ENCODE measurements at places on chromosomes 7 and 10. TPM values are rescaled to one million over a fixed set of nuclear protein-coding genes. Genes with fewer than 3 reads are reported as not detected.

DNA sequence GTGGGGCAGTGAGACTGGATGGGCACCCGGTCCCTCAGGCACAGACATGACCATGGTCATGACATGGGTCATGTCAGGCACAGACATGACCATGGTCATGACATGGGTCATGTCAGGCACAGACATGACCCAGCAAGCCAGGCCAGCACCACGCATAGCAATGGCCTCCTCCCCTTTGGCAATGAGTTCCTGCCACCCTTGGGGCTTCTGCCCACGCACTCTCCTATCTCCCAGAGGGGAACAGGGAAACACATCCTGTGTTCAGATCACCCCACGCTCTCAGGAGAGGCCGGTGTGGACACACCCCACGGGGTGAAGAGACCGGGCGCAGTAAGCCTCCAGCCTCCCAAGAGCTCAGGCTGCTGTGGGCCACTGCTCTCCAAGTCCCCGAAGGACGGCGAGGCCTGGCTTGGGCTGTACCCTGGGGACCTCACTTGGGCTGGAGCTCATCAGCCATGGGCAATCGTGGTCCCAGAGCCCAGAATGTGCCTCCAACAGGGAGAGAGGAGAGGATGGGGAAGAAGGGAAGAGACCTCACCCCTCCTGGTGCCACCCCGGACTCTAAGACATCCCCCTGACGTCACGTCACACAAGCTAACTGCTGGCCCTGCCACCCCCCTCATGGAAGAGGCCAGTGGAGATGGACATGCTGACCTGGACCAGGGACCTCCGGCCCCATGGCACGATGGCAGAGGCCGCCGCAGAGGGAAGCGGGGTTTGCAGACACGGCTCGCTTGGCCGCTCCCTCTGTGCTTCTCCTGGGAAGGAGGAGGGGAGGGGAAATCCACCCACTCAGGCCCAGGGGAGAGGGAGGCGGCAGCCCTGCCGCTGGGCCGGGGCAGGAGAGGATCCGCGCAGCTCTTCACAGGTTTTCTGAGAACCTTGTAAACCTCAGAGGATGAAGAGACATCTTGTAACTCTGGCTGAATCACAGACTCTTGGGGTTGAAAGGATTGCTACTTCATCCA, 269.6 kb downstream of the ELFN1 start:
- DNase-seq: no peak

GRCh38 chr10:71980181-71981014, 16.2 kb downstream of the CHST3 start:
- DNase-seq: no peak

DNA sequence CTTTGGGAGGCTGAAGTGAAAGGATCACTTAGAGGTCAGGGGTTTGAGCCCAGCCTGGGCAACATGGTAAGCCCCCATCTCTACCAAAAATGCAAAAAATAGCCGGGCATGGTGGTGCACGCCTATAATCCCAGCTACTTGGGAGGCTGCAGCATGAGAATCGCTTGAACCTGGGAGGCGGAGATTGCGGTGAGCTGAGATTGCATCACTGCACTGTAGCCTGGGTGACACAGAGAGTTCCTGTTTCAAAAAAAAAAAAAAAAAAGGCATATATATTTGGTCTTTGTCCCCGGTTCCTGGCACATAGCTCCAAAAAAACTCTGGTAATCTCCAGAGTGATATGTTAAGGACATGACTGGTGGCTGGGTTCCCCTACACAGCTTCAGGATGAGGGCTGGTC, 147.3 kb downstream of the SEC23IP start:
- no peak for DNase-seq

DNA sequence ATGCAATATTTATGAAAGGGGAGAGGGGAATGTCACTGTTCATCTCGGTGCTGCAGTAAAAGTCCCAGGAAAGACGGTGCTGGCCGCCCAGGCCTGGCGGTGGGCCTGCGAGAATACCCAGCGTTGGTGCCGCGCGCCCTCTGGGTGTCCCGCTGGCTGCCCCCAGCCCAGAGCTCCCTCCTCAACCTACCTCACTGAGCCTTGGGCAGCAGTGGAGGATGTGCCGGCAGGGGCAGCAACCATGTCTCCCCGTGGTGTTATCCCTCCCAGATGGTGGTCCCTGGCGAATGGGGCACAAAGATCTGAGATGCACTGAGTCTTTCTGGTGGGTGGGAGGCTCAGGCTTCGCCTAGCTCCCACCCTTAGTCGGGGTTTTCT, 9.5 kb upstream of the TLX1 start:
- no peak for DNase-seq

DNA sequence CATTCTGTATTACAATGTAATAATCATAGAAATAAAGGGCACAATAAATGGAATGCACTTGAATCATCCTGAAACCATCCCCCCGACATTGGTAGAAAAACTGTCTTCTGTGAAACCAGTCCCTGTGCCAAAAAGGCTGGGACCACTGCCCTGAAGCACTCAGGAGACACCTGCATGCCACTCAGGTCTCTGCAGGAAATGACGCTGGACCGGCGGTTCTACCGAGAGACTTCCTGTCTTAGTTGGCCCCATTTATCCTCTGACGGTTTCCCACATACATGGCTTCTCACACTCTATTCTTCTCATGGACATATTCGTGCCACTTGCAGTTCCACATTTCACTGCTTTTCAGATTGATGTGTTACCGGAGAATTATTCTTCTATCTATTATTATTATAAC, 617.5 kb downstream of the SDK1 start:
- no peak for DNase-seq

DNA sequence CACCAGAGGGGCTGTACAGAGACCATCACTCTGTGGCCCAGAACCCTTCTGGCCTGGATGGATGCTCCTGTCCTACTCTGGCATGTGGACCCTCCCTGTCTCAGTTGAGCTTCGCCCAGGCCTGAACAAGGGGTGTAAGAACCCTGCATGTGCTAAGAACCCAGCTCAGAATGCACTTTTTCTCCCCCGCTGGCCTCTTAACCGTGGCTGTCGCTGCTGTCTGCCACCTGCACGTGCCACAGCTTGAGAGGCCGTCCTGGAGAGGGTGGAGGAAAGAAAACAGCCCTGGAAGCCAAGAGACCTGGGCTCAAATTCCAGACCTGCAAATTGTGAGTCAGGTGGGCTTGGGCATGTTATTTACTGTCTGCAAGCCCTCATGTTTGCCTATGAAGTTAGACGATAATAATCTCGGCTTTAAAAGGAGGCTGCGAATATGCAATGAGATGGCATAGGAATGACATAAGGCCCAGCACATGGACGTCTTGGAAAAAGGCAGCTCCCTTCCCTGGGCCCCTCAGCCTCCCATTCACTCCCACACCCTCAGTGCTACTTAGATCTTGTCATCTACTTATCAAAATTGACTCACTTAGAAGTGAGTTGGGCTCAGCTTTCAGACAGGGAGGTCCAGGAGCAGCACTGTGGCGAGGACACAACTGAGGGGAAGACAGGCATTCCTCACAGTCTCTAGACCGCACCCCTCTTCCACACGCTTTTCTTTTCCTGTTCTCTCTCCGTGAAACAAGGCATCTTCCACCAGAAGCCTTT, 31.4 kb downstream of the FIGNL1 start:
- DNase-seq: no peak

GRCh38 chr7:96527133-96527827, 182.4 kb downstream of the SEM1 start:
- DNase-seq: no peak

GRCh38 chr10:13915710-13916109, 328.9 kb downstream of the PRPF18 start:
- DNase-seq: no peak

GRCh38 chr10:74332398-74332797, 181.4 kb downstream of the ADK start:
- DNase-seq: no peak

DNA sequence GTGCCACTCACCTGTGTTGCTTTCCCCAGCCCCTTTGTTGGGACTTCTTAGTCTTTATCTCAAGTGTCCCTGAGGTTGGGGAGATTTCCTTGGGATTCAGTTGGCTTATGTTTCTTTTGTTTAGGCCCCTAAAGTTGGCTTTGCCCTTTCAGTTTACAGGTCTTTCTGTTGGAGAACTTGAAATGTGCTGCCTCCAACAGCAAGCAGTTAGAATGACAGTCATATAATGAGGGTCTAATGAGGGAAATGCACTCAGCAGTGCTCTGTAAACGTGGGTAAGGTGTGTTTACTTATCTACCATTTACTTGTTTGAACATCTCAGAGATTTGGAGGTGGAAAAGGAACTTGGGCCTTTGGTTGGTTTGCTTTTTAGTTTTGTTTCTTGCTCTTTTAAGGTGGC, 191.4 kb upstream of the STK17A start:
- no peak for DNase-seq

- DNase-seq: no peak
These were observed 274.3 kb upstream of the MKI67 start for GRCh38 chr10:128400564-128400963.

- no peak for DNase-seq
These were observed 64.3 kb downstream of the FOXI2 start for GRCh38 chr10:127801302-127801701.

DNA sequence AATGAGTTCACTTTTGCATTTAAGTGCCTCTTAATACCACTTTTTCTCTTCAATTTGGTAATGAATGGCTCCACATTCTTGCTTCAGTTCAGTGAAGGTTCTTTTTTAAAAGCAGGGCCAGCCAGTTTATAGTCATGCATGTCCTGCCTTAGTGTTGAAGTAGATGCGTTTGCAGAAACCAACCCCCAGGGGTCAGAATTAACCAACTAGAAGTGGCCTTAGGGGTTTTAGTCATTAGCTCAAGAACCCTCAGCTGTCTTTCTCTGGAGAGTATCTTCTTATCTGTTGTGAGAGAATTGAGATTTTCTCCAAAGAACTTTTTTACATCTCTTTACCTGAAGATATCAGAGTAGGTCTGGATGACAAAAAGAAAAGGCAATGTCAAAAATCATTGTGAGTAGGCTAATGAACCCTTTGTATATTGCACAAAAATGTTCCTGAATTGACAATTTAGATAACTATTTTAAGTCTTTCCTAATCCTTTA, 82.2 kb downstream of the PIK3CG start:
- peak; percentile 38 for DNase-seq

- DNase-seq: peak; percentile 25
These were observed 81.8 kb downstream of the NT5C2 start for GRCh38 chr10:103111031-103111917.

DNA sequence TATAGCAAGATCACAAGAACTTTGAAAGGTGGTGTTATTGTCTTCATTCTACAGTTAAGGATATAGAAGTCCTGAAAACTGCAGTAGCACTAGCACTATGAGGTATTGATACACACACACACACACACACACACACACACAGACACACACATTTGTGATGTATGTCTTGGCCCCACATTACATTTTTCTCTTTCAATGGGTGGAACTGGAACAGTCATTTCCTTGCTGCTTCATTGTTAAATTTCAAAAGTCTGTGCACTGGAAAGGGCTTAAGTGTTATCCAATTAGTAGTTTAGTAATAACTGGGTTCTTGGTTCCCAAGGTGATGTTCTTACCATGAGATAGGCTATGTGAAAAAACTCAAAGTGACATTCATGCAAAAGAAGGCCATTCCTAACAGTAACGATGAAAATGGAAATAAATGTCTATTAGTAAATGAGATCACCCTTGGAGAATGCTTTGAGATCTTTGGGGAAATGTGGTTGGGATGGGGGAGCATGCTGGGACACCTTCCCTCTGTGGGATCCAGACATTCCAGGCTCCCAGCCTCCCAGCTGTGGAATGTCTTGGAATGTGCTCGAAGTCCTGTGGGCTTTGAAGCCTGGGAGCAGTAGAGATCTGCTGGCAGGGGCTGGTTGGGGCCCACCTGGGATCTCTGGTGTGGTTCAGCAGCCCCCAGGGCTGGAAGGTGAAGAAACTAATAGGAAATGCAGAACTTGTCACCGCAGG, 37.4 kb upstream of the CALD1 start:
- DNase-seq: no peak

GRCh38 chr10:118582511-118582910, 12.9 kb downstream of the PRLHR start:
- DNase-seq: no peak

DNA sequence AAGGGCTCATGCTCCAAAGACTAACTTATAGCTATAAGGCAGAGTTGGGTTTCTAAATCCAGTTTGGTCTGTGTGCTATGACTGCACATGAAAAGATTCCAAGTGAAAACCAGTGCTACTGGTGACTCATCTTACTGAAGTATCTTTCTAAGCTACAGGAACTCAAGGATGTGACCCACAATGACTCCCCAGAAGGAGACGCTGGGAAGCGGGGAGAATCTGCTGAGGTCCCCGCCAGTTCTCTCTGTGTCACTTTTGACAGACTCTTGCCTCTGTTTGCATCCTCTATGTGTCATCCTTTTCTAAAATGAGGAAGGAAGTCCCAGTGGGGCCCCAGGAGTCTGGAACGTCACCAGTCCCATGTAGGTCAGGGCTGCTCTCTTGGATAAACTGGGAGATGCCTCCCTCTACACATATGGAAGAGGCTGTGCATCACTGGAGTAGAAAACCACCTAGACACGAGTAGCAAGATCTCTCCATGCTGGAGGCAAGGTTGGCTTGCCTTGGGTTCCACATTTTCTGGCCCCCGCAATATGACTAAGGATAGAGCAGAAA, 28.8 kb upstream of the GPR26 start:
- no peak for DNase-seq

GRCh38 chr10:119705434-119705831, 20.4 kb upstream of the INPP5F start:
- DNase-seq: no peak

DNA sequence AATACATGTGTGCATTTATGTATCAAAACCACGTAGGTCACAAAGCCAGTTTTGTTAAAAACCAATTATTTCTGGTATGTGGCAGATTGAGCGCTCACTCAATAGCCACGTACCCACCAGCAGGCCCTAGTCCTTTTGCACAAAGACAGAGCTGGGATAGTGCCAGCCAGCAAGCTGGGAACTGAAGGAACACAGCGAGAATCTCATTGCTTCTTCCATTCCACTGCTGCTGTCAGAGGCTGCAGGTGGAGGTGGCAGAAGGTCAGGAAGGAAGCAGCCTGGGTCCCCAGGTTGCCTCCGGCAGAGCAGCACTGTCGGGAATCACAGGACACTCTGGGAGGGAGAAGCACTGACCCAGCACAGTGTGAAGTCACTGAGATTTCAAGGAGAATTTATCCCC, 385.5 kb upstream of the PFKP start:
- no peak for DNase-seq

GRCh38 chr10:21191512-21191911, 294.4 kb upstream of the NEBL start:
- no peak for DNase-seq

Gene MYPN
- 29.1 TPM for polyA plus RNA-seq

Gene PTPRN2
- polyA plus RNA-seq: 1.6 TPM

Gene ZCCHC24
- 75.5 TPM for polyA plus RNA-seq

Gene MRC1
- polyA plus RNA-seq: not detected

Gene ARF5
- polyA plus RNA-seq: 119 TPM

Gene MKI67
- polyA plus RNA-seq: 25.2 TPM

Gene CFTR
- 1.2 TPM for polyA plus RNA-seq

Gene THNSL1
- 7.4 TPM for polyA plus RNA-seq

Gene TMEM225B
- polyA plus RNA-seq: 0.79 TPM

Gene CCL24
- not detected for polyA plus RNA-seq

Gene TMEM72
- not detected for polyA plus RNA-seq

Gene SLC29A4
- 28.3 TPM for polyA plus RNA-seq

Gene IGFBP1
- 0.50 TPM for polyA plus RNA-seq

Gene MOGAT3
- polyA plus RNA-seq: not detected

Gene UPK3B
- 13.7 TPM for polyA plus RNA-seq

Gene ITPRID1
- polyA plus RNA-seq: 0.82 TPM

Gene EN2
- 1.1 TPM for polyA plus RNA-seq

Data from muscle of arm (tissue), 14 donors.